ENCODE measurements at places on chromosomes 7 and 10.

- DNase-seq = no peak
Observed at GRCh38 chr10:944034-944831, 12.7 kb upstream of the LARP4B start.

- no peak for DNase-seq
Observed at GRCh38 chr7:104225451-104225850, 17.6 kb upstream of the ORC5 start.

DNA sequence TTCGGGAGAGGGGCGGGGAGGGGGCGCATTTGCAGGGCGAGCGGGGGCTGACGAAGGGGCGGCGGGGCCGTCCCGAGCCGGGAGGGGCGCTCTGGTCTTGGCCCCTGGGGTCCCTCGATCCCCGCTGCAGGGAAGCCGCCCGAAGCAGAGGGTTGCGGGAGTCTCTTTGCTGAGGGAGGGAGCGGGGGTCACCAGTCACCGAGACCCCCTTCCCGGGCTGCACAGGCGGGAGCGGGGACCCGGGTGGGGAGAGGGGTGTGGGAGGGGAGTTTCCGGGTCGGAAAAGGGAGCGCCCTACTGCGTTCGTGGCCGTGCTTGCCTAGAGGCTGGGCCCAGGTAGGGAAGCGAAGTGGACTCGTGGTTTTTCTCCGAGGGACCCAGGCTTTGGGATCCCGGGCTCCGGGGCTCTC lies 422 bp downstream of the AP1S1 start:
- no peak for DNase-seq

DNA sequence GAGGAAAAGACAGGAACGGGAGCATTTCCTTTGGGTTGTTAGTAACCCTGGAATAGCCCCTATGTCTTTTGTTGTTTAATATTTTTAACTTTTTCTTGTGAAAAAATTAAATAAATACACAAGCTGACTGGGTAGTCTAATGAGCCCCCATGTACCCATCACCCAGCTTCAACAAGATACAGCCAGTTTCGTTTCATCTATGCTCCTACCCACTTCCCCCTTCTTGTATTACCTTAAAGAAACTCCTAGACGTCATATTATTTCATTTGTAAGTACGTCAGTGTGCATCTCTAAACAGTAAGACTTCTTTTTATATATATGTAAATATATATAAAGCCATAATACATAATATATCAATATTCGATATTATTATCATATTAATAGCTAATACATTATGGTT lies 42.8 kb upstream of the NUB1 start:
- no peak for DNase-seq

GRCh38 chr10:114905450-114905849 lies 32.5 kb upstream of the TRUB1 start:
- DNase-seq = no peak

- no peak for DNase-seq
Observed at GRCh38 chr10:61391281-61391680, 61.9 kb downstream of the TMEM26 start.

GRCh38 chr10:43134126-43134905 lies 3.9 kb upstream of the CSGALNACT2 start:
- no peak for DNase-seq

DNA sequence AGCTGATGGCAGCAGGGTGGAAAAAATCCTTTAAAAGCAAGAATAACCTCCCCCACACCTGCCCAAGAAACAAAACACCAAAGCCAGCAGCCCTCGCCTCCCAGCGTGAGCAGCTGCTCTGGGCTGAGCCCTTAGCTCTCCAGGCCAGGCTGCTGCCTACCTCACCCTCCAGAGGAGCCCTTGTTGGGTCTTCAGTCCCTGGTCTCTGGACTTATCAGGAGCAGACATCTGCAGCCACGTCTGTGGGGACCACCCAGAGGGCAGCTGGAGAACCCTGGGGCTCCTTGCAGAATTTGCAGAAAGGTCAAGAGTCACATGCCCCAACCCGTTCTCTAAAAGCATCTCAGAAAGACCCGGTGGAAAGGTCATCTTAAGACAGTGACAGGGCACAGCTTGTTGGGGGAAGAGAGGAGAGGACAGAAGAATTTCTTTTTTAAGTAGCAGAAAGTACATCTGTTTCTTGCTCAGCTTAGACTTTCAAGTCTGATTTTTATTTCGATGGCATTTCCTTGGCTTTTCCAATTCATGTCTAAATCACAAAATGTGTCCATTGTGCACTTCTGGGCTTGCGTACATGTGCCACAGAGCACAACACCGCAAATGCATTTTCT lies 425.7 kb upstream of the NFE2L3 start:
- DNase-seq = no peak

All from activated CD8-positive, alpha-beta memory T cell treated with anti-CD3 and anti-CD28 coated beads for 24 hours (primary cell).